Naive thymus-derived CD4-positive, alpha-beta T cell (primary cell): ENCODE measurements at places on chromosomes 2 and 18. TPM values are rescaled to one million over a fixed set of nuclear protein-coding genes. Genes with fewer than 3 reads are reported as not detected.

Gene ALK
- not detected for total RNA-seq

Gene ALPG
- not detected for total RNA-seq

Gene SLC9A4
- total RNA-seq = 0.15 TPM

Gene OSR1
- not detected in 2 replicates for total RNA-seq

Gene CXCR1
- total RNA-seq = not detected

Gene CARF
- total RNA-seq = 14.6 TPM

Gene DPYSL5
- not detected for total RNA-seq

DNA sequence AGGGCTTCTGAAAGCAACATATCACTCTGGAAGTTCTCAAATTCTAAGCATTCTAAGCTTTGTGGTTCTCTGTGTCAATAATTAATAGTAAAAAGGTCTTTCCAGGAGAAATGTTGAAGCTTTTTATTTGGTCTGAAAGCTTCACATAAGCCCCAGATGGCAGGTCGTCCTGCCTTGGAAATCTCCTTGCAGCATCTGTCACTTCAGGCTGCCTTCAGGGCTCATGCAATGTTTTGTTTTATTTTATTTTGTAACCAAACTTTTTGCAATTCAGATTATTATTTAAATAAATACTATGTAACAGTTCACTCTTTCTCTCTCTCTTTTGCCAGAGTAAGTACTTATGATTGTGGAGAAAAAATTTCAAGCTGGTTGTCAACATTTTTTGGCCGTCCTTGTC lies 46.7 kb upstream of the FHOD3 start:
- no peaks in the 10 kb centered on the region for H3K4me1 ChIP-seq
- H3K27me3 ChIP-seq = no peaks in the 10 kb centered on the region
- H3K36me3 ChIP-seq = no peaks in the 10 kb centered on the region
- H3K4me3 ChIP-seq = no peak overlapping the region
- no peak for DNase-seq

GRCh38 chr2:45816272-45816671 lies 164.8 kb downstream of the PRKCE start:
- no peaks in the 10 kb centered on the region for H3K27me3 ChIP-seq
- H3K4me3 ChIP-seq = no peak overlapping the region
- DNase-seq = no peak
- H3K36me3 ChIP-seq = no peaks in the 10 kb centered on the region
- no peaks in the 10 kb centered on the region for H3K4me1 ChIP-seq

- H3K36me3 ChIP-seq = no peaks in the 10 kb centered on the region
- H3K4me1 ChIP-seq = no peaks in the 10 kb centered on the region
- H3K4me3 ChIP-seq = no peak overlapping the region
- no peak for DNase-seq
These were observed 39.5 kb upstream of the GMCL1 start for GRCh38 chr2:69789772-69790600.

- DNase-seq = no peak
- H3K4me3 ChIP-seq = no peak overlapping the region
- no peaks in the 10 kb centered on the region for H3K27me3 ChIP-seq
- no peaks in the 10 kb centered on the region for H3K36me3 ChIP-seq
- no peaks in the 10 kb centered on the region for H3K4me1 ChIP-seq
These were observed 221.3 kb upstream of the CTAGE1 start for GRCh38 chr18:22639026-22639463.

- H3K27ac ChIP-seq = no peak overlapping the region
- no peaks in the 10 kb centered on the region for H3K36me3 ChIP-seq
- no peak overlapping the region for H3K4me3 ChIP-seq
- H3K27me3 ChIP-seq = no peaks in the 10 kb centered on the region
These were observed 87.7 kb upstream of the LPIN2 start for GRCh38 chr18:3100498-3101132.

GRCh38 chr2:24382363-24383073 lies 22.2 kb upstream of the ITSN2 start:
- H3K27ac ChIP-seq = no peak overlapping the region
- no peak for DNase-seq
- H3K36me3 ChIP-seq = no peaks in the 10 kb centered on the region
- no peak overlapping the region for H3K4me3 ChIP-seq

DNA sequence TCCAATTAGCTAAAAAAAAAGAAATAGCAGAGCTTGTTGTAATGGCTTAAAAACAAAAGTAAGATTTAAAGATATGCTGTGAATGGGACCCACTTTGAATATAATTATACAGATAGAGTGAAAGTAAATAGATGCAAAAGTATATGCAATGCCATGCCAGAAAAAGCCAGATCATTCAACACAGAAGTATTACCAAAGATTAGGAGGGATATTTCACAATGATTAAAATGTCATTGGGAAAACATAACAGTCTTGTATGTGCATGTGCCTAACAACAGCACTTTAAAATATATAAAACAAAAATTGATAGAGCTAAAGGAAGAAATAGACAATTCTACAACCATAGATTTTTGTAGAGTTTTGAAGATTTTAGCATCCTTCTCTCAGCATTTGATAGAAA lies 19.9 kb upstream of the SIGLEC15 start:
- H3K4me1 ChIP-seq = no peaks in the 10 kb centered on the region
- no peaks in the 10 kb centered on the region for H3K36me3 ChIP-seq
- no peaks in the 10 kb centered on the region for H3K27me3 ChIP-seq
- no peak overlapping the region for H3K27ac ChIP-seq
- no peak for DNase-seq

- H3K4me1 ChIP-seq = no peaks in the 10 kb centered on the region
- no peak overlapping the region for H3K4me3 ChIP-seq
- H3K36me3 ChIP-seq = no peaks in the 10 kb centered on the region
- H3K27ac ChIP-seq = no peak overlapping the region
- DNase-seq = no peak
These were observed 296.5 kb upstream of the GYPC start for GRCh38 chr2:126359494-126359893.

DNA sequence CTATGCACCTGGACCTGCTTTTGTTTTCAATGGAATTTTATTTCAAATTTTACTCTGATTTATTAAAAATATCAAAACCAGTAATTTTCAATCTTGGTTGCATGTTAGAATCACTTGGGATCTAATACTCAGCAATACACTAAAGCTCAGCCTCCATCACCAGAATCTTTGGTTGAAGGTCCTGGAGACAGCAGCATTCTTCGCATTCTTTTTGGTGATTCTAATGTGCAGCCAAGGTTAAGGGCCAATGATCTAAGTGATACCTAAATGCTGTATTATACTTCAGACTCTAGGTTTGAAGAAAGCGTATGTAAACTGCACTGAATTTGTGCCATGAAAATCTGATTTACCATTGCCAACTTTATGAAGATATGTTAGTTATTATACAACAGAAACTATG lies 493.1 kb downstream of the XIRP2 start:
- H3K4me3 ChIP-seq = no peak overlapping the region
- no peaks in the 10 kb centered on the region for H3K4me1 ChIP-seq
- H3K27me3 ChIP-seq = no peaks in the 10 kb centered on the region
- DNase-seq = no peak
- H3K27ac ChIP-seq = no peak overlapping the region

DNA sequence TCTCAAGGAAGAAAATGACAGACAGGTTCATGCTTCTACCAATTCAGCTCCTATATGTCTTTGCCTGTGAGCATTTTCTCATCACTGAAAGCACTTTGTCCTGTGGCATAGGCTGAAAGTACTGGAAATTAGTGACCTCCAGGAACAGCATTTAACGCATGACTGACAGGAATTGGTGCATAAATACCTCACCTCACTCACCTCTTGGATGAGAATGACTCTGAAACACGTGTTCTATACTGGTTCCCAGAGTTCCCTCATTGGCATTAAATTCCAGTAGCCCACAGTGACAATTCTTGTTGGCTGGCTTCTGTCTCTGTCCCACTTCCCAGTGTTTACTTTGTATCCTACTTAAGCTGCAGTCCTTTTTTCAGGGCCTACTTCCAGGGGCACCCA lies 83.4 kb upstream of the MAPRE2 start:
- H3K36me3 ChIP-seq = no peaks in the 10 kb centered on the region
- H3K4me3 ChIP-seq = no peak overlapping the region
- H3K27me3 ChIP-seq = no peaks in the 10 kb centered on the region
- no peaks in the 10 kb centered on the region for H3K4me1 ChIP-seq

DNA sequence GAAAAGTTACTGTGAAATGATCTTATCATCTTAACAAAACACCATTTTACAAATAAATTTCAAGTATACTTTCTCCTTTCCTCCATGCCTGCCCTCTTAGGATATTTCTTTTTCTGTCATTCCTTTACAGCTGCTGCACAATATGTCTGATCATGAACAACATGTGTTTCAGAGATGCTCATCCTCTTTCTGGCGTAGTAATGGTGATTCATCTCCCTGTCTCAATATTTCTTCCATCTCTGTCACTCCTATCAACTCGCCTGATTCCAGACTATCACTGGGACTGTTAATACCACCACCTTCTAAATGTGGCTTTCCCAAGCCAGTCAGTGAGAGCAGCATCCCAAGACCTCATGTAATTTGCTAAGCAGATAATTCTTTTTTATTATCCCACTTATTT lies 290.5 kb downstream of the GULP1 start:
- no peak overlapping the region for H3K27ac ChIP-seq
- H3K4me1 ChIP-seq = no peaks in the 10 kb centered on the region
- no peak overlapping the region for H3K4me3 ChIP-seq
- DNase-seq = no peak
- H3K36me3 ChIP-seq = no peaks in the 10 kb centered on the region

- H3K36me3 ChIP-seq = no peaks in the 10 kb centered on the region
- H3K27ac ChIP-seq = no peak overlapping the region
- no peaks in the 10 kb centered on the region for H3K27me3 ChIP-seq
- H3K4me1 ChIP-seq = no peaks in the 10 kb centered on the region
- no peak overlapping the region for H3K4me3 ChIP-seq
- DNase-seq = no peak
These were observed 51.0 kb downstream of the ADD2 start for GRCh38 chr2:70716951-70717350.

DNA sequence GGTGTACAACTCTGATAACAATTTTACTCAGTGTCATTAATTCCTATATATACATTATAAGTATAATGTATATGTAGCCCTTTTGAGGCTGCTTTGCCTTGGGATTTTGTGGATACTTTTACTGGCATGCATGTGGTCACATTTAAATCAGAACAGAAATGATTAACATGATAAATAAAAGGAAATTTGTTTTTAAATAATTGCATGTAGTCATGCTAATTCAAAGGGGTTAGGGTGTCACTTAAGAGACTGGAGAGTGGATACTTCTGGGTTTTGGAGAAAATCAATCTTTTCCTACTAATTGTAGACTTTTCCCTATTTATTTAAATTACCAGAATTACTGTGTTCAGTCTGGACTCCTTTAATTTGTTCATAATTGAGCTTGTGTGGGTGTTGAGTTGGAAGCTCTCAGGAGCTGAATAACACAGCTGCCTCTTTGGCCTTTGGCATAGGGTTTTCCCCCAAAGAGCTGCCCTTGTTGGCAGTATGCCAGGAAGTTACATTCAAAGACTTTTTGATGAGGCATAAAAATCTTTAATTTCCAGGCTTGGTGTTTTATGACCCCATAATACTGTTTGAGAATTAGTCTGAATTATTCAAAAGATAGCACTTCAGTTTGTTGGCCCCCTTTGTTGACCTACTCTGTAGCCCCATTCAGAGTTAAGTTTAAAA lies 484.7 kb upstream of the NRP2 start:
- no peak overlapping the region for H3K27ac ChIP-seq
- DNase-seq = no peak
- no peak overlapping the region for H3K4me3 ChIP-seq
- H3K36me3 ChIP-seq = no peaks in the 10 kb centered on the region
- no peaks in the 10 kb centered on the region for H3K4me1 ChIP-seq
- no peaks in the 10 kb centered on the region for H3K27me3 ChIP-seq
